ENCODE measurements at places on chromosomes 13 and 19. TPM values are rescaled to one million over a fixed set of nuclear protein-coding genes. Genes with fewer than 3 reads are reported as not detected.

The FXYD1 gene
- total RNA-seq: 0.42 TPM

The SIGLECL1 gene
- total RNA-seq: not detected

The RNF225 gene
- 0.42 TPM for total RNA-seq

The RXFP2 gene
- total RNA-seq: not detected

The MARK4 gene
- 12.9 TPM for total RNA-seq

The COL4A2 gene
- total RNA-seq: 0.21 TPM

The N4BP2L1 gene
- 45.2 TPM for total RNA-seq

The NUMBL gene
- total RNA-seq: 3.1 TPM

The COG3 gene
- total RNA-seq: 40.8 TPM

The PLPPR3 gene
- not detected for total RNA-seq

The MADCAM1 gene
- not detected for total RNA-seq

The CDC16 gene
- 27.4 TPM for total RNA-seq

The NDUFS7 gene
- total RNA-seq: 21.1 TPM

The PROZ gene
- 0.10 TPM for total RNA-seq

The STARD13 gene
- total RNA-seq: 0.84 TPM

The DCT gene
- not detected for total RNA-seq

The SULT2B1 gene
- total RNA-seq: not detected

The PGLYRP2 gene
- not detected for total RNA-seq

The ICAM5 gene
- total RNA-seq: 0.42 TPM

The NLRP11 gene
- total RNA-seq: under 0.01 TPM

The ZNF91 gene
- 83.2 TPM for total RNA-seq

The OR7D2 gene
- total RNA-seq: under 0.01 TPM

The SYNE4 gene
- 0.10 TPM for total RNA-seq

The MAST1 gene
- 0.52 TPM for total RNA-seq

The NLRP7 gene
- 0.10 TPM for total RNA-seq

The LENG8 gene
- total RNA-seq: 123 TPM

The IGFL3 gene
- total RNA-seq: not detected

The SPC24 gene
- total RNA-seq: 0.10 TPM

The TNPO2 gene
- 20.3 TPM for total RNA-seq

The SSBP4 gene
- 46.2 TPM for total RNA-seq

The RASL11A gene
- total RNA-seq: 2.7 TPM

The COX7A1 gene
- not detected for total RNA-seq

The CIC gene
- 36.0 TPM for total RNA-seq

The SHISA7 gene
- not detected for total RNA-seq

The PPM1N gene
- 4.3 TPM for total RNA-seq

The LGALS4 gene
- 0.21 TPM for total RNA-seq

The MBD3L2 gene
- not detected for total RNA-seq

The WDR88 gene
- not detected for total RNA-seq

The C19orf47 gene
- total RNA-seq: 4.7 TPM

The LHFPL6 gene
- 0.31 TPM for total RNA-seq

The TNFSF13B gene
- total RNA-seq: 36.6 TPM

The LYL1 gene
- 20.5 TPM for total RNA-seq

The ZSWIM9 gene
- 0.73 TPM for total RNA-seq

The FXYD3 gene
- not detected for total RNA-seq

The BBC3 gene
- 8.4 TPM for total RNA-seq

The KLF1 gene
- not detected for total RNA-seq

The ALG5 gene
- total RNA-seq: 20.9 TPM
